ENCODE measurements at places on chromosomes 16 and 17.

DNA sequence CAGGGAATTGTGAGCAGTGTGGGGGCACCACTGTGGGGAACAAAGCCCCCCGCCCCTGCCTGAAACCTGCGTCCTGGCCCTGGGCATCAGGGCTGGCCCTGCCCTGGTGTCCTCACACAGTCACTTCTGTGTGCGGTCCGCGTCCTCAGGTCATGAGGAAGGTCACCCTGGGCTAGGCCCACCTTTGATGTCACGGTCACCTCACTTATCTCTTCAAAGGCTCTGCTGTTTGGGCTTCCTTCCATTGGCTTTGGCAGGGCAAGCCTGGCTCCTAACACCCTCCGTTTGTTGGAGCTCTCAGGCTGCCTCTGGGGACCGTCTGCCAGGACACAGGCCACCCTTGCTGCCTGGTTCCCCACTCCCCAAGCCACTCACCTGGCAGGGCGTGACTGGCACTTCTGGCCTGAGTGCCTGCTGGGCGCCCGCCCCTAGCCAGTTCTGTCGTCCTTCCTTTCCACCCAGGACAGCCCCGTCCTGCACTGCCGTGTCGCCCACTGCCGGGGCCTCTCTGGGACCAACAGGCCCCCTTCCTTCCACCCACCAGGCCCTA lies 8.8 kb downstream of the CENPX start:
- DNase-seq, result no peak

- no peak for DNase-seq
Measured at GRCh38 chr17:17696085-17696484, 14.8 kb downstream of the RAI1 start.

GRCh38 chr17:78888941-78889518 lies 14.0 kb downstream of the CEP295NL start:
- no peak for DNase-seq

DNA sequence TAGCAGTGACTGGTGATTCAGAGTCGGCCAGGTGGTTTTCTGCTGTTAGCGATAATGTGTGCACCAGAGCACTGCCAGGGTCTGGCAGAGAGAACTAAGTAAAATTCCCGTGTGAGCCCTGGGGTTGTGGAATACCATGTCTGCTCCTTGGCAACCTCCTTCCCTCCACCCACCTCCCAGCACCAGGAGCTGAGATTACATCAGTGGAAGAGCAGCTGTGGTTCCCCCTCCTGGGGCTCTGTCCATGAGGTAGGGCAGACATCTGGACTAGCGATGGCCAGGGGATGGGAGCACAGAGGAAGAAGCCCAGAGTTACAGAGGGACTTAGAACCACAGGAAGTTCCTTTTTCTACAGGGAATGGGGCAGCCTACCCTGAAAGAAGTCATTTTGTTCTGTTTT lies 15.8 kb downstream of the CLEC10A start:
- DNase-seq, result no peak

GRCh38 chr17:60493847-60494321 lies 32.2 kb downstream of the APPBP2 start:
- no peak for DNase-seq

GRCh38 chr17:34862384-34862783 lies 98.9 kb downstream of the CCT6B start:
- DNase-seq, result no peak

- DNase-seq, result no peak
Measured at GRCh38 chr17:74019271-74019670, 184.2 kb upstream of the RPL38 start.

GRCh38 chr16:81940781-81941560 lies 70.3 kb downstream of the SDR42E1 start:
- DNase-seq, result no peak

- peak; percentile 94 for DNase-seq
Measured at GRCh38 chr17:4721203-4722135, 9.8 kb upstream of the MED11 start.

GRCh38 chr17:74530831-74531150 lies 484 bp downstream of the CD300LB start:
- no peak for DNase-seq

GRCh38 chr16:9412915-9413264 lies 321.4 kb downstream of the HAPSTR1 start:
- no peak for DNase-seq

DNA sequence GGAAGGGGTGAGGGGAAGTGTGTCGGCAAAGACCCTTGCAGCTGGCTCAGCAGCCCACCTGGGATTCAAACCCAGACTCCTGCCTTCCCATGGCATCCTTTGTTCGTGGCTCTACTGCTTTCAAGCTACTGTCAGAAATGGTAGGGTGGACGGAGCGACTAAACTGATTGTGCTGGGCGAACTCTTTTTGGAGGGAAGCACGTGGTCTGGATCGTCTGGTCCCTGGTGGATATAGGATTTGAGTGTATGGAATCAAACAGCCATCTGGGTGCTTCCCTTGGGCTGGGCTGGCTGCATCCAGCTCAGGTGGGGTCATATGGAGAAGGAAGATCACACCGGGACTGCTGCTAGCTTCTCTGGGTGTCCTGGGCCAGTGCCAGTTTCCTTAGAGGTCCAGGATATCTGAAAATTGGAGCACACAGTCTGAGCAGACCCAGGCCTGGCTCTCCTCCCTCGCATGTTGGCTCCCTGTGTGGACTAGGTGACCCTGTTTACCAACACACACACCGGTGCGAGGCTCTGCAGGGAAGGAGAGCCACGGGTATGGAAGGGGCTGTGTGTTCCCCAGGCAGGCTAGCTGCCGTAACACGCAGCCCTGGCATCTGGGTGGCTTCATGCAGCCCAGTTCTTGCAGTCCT lies 8.6 kb downstream of the CMIP start:
- DNase-seq, result no peak

DNA sequence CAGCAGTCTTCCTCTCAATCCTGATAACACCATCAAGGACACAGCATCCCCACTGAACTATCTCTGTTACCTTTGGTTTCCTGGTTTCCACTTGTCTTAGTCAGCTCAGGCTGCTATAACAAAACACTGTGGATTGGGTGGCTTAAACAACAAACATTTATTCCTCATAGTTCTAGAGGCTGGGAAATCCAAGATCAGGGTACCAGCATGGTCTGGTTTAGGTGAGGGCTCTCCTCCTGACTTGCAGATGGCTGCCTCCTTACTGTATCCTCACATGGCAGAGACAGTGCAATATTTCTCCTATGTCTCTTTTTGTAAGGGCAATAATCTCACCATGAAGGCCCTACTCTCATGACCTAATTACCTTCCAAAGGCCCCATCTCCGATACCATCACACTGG lies 103.2 kb upstream of the AXIN2 start:
- no peak for DNase-seq

DNA sequence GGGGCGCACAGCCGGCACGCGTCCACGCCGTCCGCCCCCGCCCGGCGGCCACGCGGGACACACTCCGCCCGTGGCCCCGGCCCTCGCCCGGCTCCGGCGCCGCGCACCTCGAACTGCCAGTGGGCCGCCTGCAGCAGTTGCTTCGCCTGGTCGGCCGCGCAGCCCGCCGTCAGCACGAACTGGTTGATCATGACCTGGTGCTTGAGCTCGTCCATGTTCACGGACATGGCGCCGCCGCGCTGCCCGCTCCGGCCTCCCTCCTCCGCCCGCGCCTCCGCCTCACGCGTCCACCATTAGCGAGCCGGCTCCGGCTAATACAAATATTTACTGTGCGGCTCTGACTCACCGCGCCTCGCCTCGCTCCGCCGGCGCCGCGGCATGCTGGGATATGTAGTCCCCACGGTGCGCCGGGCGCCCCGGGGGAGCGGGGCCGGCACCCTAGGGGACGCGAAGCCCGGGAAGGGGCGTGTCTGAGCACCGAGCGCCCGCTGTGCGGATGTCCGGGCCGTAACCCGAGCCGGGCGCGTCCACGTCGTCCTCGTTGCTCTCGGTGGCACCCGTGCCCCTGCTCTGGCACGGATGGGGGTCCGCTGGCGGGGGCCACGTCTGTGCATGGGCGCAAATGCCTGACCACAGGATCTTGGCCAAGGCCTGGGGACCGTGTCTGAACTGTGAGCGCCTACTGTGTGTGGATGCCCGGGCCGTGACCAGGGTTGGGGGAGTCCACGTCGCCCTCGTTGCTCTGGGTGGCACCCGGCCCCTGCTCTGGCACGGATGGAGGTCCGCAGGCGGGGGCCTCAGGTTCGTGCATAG lies at the start of gene UBALD1:
TSS of gene UBALD1 (minus strand) at position 318 of the 813 bp plus-strand sequence. CDS start at position 227, 91 bp downstream.
- peak; percentile 93 for DNase-seq

- DNase-seq, result no peak
Measured at GRCh38 chr16:89422905-89423630, 67.3 kb downstream of the ANKRD11 start.

GRCh38 chr17:6940186-6940649 lies 55.6 kb upstream of the ALOX12 start:
- no peak for DNase-seq

DNA sequence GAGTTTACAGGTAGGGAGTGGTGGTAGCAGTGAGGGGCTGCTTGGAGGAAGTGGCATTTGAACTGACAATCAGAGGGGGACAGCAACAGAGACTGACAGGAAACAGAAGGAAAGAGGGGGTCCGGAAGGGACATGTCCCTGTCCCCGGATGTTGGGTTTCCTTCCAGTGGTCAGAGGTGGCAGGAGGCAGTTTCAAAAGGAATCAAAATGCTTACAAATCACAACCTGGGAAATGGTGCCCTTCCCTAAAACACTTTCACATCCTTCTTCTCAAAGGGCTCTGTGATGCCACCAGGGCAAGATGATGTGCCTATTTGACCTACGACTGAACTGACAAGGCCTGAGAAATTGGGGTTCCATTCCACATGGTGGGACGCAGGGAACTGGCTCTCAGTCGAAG lies 19.7 kb downstream of the ADGRG1 start:
- no peak for DNase-seq

DNA sequence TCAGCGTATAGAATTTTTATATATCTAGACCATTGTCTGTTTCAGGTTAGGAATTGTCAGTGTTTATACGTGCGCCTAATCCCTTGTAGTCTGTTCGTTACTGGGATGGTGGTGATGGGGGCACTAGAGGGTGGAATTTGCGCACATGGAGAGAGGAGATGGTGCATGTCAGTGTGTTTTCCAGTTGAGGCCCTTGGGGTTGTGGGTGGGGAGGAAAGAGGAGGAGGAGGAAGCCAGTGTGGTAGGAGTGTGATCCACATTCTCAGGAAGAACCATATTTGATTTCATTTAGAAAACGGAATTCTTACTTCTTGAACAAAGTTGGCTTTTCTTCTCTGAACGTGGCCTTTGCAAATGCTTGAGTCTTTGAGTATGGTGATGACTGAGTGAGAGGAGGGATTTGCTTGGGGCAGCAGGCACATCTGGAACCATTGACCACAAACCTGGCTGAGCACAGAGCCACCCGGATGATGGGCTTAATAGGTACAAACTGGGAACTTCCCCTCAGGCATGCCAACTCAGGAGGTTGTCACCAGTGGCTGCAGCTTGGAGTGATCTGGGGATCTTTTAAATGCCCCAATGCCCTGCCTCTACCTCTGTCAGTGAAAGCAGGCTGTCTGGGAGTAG lies 98.9 kb downstream of the PRKCB start:
- DNase-seq, result no peak

GRCh38 chr17:72053449-72053848 lies 67.4 kb upstream of the SOX9 start:
- DNase-seq, result no peak

- DNase-seq, result peak; percentile 20
Measured at GRCh38 chr16:57446531-57447185, 527 bp downstream of the CIAPIN1 start.

DNA sequence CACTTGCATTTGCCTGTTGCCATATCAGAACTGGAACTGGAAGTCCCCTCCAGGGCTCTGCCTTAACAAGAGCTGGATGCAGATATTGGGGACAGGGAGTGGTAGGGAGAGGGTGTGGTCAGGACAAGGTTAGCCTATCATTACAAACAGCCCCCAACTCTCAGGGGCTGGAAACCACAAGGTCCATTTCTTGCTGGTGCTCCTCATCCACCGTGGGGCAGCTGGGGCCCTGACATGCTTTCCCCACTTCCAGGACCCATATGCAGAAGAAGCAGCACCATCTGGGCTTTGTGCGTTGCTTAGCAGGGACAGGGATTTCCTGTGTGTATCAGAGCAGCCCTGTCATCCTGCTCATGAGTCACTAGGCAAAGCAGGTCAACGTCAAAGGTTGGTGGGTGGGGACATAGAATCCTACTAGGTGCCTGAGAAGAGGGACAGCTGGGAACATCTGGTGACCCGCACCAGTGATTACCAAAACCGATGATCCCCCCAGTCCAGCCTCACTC lies 26.9 kb downstream of the RGS9 start:
- peak; percentile 58 for DNase-seq

GRCh38 chr17:74565126-74565525 lies 2.2 kb downstream of the CD300H start:
- DNase-seq, result no peak

DNA sequence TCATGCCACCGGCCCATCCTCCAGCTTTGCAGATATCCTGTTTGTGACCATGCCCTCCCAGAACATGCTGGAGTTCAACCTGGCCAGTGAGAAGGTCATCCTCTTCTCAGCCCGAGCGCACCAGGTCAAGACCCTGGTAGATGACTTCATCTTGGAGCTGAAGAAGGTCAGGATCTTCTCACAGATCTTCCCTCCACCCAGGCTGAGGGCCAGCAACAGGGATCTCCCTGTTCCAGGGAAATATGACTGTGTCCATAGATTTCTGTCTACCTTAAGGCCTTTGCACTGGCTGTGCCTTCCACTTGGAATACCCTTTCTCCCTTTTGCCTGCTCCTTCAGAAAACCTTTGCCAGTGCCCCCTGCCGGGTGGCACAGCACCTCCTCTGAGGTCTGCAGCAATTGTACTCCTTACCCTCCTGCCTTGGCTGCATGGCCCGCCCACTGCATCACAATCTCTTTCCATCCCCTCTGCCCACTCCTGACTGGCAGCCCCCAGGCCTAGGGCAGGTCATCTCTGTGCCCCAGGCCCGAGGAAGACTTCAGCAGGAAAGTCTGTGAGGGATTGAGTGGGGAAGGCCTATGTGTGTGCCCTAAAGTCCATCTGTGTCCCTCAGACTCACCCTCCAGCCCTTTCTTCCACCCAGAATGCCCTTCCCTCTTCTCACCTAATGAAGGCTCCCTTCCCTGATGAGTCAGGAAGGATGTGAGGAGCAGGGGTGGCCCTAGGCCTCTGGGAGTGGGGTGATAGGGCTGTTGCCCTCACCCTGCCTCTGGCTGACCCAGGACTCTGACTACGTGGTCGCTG lies 27.3 kb upstream of the ALKBH5 start:
- no peak for DNase-seq

- no peak for DNase-seq
Measured at GRCh38 chr17:7439462-7440112, at the start of gene FGF11. FGF11 (plus strand) TSS chr17:7439512; CDS start chr17:7439621, 109 bp downstream.

DNA sequence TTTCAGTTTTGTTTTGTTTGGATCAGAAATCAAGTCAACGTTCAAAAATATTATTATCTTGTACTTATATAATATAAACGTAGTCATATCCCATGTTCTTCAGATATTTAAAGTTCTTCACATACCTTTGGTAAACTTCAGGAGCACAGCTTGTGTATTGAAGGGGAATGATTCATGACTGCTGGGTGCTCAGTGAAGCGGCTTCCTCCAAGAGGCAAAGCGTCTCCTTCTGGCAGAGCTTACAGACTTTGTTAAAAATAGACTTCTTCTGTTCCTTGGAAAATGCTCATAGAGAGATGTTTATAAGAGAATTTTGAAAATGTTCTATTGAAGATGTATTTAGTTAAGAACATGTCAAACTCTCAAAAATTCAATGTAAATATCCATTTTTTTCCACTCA lies 155.6 kb upstream of the CNTNAP4 start:
- no peak for DNase-seq

GRCh38 chr17:1643999-1644492 lies 1.5 kb downstream of the SCARF1 start:
- no peak for DNase-seq

All from hematopoietic multipotent progenitor cell treated with erythropoietin and hydrocortisone succinate and interleukin-3 and kit ligand, for 17 days (in vitro differentiated cells).